Stimulated activated CD4-positive, alpha-beta T cell treated with anti-CD3 and anti-CD28 coated beads, Interleukin-1b, Interleukin-23, amount 100 ng/mL, for 48 hours (primary cell): ENCODE measurements at places on chromosomes 11 and 22.

- no peak for DNase-seq
Observed at GRCh38 chr11:73529204-73529530, 68.7 kb downstream of the FAM168A start.

DNA sequence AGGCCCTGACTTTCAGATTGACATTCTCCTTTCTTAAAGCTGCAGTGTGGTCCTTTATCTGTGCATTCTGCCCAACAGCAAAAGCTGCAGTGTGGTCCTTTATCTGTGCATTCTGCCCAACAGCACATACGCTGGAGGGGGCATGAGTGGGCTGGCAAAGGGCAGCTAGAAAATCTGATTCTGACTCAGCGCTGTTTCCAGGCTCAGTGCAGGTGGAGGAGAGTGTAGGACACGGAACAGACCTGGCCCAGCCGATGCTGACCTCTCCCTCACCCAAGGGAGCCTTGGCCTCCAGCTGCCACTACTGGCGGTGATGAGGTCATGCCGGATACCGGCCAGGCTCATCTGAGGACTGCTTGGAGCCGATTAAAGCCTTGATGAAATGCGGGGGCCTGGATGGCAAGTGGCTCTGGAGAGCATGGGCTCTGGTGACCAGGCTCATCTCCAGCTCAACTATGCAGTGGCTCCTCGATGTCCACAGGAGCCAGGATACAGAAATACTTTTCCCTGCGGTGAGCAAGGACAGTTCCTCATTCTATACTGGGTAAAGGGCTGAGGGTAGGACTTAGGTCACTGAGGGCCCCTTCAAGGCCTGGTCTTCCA is 84.6 kb downstream of the CLPB start:
- DNase-seq: no peak

GRCh38 chr11:71933141-71933933 is 4.5 kb downstream of the RNF121 start:
- no peak for DNase-seq

DNA sequence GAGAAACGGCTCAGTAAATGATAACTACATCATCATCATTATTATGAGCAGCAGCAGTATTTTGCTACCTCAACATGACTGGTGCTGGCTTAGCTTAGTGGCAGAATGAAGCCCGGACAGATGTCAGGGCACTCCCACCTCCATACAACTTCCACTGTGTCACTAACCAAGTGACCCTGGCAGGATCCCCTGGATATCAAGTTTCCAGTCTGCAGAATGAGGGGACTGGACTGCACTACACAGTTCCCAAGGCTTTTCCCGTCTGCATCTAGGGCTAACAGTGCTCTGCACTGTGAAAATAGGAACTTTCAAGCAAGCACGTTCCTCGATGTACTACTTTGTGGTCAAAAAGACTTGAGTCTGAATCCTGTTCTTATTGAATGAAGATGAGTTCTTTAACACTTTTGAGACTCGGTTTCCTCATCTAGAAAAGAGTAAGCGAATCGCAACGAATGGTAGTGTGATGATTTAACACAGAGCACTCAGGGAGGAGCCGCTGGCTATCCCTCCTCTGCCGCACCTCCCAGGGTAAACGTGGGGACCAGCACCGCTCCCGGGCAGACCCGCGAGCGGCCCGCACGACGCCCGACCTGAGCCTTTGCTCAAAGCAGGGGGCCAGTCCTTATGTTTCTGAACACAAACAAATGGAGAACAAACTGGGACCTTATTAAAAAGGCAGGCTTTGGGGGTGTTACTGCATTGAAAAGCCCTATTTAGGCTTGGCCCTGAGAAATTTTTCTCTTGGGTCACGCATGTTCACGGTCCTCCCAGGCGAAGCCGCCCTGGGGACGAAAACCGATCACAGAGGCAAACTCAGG is 910 bp downstream of the CLTCL1 start:
- peak; percentile 2 for DNase-seq

- DNase-seq: no peak
Observed at GRCh38 chr11:91913407-91913806, 311.2 kb upstream of the FAT3 start.

DNA sequence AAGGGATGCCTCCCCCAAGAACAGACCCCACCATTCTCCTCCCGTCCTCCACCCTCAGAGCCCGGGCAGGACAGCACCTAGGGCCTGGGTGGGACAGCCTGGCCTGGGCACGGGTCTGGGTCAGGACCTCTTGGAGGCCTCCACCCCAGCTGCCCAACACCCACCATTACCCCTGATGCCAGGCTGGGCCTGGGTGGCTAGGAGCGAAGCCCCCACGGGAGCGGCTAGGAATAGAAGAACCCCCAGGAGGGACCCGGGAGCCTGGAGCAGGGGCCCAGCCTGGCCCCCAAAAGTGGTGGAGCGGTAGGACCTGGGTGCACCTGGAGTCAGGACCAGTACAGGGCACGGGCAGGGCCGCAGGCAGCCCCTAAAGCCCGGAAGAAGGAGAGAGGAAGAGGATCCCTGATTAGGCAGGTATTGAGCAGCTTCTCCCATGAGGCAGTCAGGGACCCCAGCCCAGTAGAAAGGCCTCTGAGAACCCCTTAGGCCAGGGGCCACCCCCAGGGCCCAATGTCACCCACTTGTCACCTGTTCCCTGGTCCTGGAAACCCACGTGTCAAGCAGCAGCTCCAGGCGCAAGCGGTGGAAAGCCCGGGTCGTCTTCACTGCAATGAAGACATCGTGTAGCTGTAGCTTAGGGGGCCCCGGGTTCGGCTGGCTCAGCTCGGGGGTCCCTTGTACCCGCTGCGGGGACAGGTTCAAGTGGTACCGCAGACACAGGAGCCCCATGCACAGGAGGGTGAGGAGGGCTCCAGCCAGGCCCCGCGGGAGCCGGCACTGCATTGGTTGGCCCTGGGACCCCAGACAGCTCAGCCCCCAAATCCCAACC is 575 bp downstream of the MFNG start:
- peak; percentile 16 for DNase-seq

DNA sequence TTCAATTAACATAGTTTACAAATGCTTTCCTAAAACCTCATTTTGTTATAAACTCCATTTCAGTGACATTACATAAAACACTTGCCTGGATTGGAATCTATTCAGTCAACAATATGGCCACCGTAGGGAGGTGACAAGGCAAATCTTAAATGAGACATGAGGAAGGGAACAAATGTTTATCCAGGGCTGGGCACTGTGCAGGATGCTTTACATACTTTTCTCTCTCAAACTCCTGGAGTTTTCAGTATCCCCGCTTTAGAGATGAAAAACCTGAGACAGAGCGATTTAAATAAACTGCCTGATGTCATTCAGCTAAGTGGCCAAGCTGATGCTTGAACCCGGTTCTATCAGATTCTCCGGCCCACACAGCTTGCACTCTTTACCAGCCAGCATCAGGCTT is 259.9 kb downstream of the CADM1 start:
- DNase-seq: no peak

GRCh38 chr22:32542677-32543357 is 68.2 kb downstream of the FBXO7 start:
- no peak for DNase-seq

DNA sequence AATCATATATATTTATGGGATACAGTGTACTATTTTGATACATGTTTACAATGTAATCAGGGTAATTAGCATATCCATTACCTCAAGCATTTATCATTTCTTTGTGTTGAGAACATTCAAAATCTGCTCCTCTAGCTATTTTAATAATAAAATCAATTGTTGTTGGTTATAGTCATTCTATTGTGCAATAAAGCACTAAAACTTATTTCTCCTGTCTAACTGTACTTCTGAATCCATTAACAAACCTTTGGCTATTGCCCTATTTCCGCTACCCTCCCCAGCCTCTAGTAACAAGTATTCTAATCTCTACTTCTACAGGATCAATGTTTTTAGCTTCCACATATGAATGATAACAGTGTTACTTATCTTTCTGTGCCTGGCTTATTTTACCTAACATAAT is 15.3 kb upstream of the USP2 start:
- no peak for DNase-seq

- no peak for DNase-seq
Observed at GRCh38 chr11:46902694-46903093, 15.7 kb downstream of the LRP4 start.

DNA sequence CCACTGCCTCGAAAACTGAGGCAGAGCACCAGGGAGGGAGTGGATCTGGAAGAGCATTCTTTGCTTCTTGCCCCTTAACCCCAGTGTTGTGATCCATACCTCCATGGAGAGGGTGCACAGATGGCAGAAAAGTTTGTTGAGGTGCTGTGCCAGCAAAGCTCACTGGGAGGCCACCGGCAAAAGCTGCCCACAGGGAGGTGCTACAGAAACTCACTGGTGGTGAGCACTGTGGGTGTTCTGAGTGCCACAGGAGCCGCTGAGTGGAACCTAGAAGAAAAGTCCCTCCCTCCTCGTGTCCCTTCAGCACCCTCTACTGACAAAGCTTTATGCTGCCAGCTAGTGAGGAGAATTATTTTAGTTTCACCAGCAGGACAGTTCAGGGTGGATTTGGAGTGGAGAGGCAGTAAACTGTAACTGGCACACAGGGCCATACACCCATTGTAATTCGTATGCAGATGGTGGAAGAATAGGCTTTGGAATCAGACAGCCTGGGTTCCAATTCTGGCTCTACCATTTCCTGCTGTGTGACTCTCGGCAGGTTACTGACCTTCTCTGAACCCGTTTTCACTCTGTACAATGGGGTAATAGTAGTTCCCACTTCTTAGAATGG is 84.6 kb downstream of the SWAP70 start:
- peak; percentile 76 for DNase-seq

- no peak for DNase-seq
Observed at GRCh38 chr22:30910358-30910757, 58.2 kb downstream of the MORC2 start.

- no peak for DNase-seq
Observed at GRCh38 chr11:111606986-111607385, 4.7 kb downstream of the SIK2 start.

DNA sequence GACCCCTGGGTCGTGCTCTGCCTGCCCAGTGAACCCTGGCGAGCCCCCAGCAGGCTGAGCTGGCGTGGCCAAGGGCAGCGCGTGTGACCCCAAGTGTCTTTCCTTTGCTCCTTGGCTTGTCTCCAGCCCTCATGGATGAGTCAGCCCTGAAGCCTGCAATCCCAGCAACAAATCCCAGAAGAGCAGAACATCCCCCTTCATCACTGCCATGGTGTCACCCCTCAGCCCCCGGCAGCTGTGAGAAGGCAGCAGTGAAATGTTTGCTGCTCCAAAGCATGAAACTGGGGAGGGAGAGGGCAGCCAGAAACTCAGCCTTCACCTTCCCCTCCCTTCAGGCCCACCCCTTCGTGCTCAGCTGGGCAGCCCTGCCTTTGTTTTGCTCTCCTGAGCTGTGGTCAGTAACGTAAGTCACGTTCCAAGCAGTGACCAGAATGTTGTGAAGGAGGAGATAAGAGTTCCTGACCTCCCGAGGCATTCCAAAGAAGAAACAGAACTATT is 29.8 kb downstream of the ADAMTS15 start:
- DNase-seq: no peak

- no peak for DNase-seq
Observed at GRCh38 chr11:93500759-93501158, 42.4 kb downstream of the SMCO4 start.

GRCh38 chr11:88355887-88356286 is 18.4 kb upstream of the CTSC start:
- no peak for DNase-seq

GRCh38 chr22:17705951-17706900 is 67.7 kb downstream of the BCL2L13 start:
- peak; percentile 63 for DNase-seq

GRCh38 chr22:27133681-27134314 is 476.4 kb downstream of the MIAT start:
- no peak for DNase-seq

DNA sequence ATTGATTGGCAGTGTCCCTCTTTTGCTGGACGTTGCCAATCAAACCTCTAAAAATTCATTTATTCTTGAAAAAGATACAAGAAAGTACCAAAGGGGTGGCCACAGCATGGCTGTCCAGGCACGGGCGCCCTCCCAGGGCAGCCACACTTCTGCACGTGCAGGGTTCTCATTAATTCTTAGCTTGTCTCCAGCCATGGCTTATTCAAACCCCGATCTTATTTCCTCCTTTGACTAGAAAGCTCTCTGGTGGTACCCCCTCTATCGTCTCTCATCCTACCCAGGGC is 123.9 kb downstream of the CTTN start:
- DNase-seq: no peak

- DNase-seq: no peak
Observed at GRCh38 chr11:92324890-92325289, 100.3 kb downstream of the FAT3 start.

- no peak for DNase-seq
Observed at GRCh38 chr11:118042141-118042540, 34.7 kb upstream of the TMPRSS4 start.

- DNase-seq: peak; percentile 2
Observed at GRCh38 chr22:49965091-49966040, 4.8 kb downstream of the PIM3 start.
